ENCODE measurements at places on chromosomes 6 and 20.

DNA sequence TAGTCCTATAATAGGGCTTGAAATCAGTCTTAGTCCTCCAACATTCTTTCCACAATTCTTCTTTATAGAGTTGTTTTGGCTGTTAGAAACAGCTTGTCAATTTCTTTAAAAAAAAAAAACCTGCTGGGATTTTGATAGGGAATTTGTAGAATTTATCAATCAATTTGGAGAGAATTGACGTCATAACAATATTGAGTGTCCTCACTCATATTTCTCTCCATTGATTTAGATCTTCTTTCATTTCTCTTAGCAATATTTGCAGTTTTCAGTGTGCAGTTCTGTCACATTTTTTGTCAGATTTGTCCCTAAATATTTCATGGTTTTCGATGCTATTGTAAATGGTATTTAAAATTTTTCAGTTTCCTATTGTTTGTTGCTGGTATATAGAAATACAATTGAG is 5.3 kb upstream of the LINC00237 start:
- DNase-seq: no peak

- no peak for DNase-seq
These were observed 51.5 kb upstream of the TMEM170B start for GRCh38 chr6:11486051-11486450.

GRCh38 chr20:15760001-15760621 is 813.1 kb downstream of the KIF16B start:
- no peak for DNase-seq

- no peak for DNase-seq
These were observed 21.2 kb downstream of the SERPINB1 start for GRCh38 chr6:2820415-2820814.

GRCh38 chr6:47146431-47147174 is 104.5 kb upstream of the ADGRF1 start:
- peak; percentile 61 for DNase-seq

GRCh38 chr6:2763345-2763841 is 1.8 kb upstream of the WRNIP1 start:
- DNase-seq: no peak

GRCh38 chr6:65126667-65127066 is 580.4 kb downstream of the EYS start:
- no peak for DNase-seq

DNA sequence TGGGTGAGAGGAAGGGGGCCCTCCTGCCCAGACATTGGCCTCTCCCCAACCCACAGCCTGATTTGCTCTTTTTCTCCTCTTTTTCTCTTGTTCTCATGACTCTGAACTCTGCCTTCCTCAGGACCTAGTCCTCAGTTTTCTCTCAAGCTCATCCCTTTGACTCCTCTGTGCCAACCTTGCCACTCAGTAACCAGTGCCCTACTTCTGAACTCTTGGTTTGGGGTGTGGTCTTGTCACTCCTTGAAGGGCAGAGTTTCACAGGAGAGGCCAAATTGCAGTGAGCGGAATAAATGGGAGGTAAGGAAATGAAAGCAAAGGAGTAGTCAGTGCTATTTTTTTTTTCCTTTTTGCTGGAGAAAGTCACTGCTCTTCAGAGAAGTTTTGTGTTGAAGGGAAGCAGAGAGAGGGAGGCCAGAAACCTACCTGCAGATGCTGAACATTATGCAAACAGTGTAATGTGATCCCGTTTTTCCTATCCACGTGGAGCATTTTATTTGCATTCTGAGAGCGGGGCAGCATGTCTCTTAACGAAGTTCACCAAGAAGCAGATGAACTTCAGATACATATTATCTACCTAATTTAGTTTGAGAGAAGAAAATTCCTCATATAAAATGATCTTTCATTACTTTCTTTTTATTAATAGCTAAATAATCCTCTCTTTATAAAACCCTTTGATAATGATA is 26.9 kb downstream of the CFAP61 start:
- no peak for DNase-seq

GRCh38 chr6:7047966-7048365 is 59.8 kb upstream of the RREB1 start:
- DNase-seq: no peak

GRCh38 chr20:42756991-42757390 is 432.7 kb downstream of the PTPRT start:
- no peak for DNase-seq

DNA sequence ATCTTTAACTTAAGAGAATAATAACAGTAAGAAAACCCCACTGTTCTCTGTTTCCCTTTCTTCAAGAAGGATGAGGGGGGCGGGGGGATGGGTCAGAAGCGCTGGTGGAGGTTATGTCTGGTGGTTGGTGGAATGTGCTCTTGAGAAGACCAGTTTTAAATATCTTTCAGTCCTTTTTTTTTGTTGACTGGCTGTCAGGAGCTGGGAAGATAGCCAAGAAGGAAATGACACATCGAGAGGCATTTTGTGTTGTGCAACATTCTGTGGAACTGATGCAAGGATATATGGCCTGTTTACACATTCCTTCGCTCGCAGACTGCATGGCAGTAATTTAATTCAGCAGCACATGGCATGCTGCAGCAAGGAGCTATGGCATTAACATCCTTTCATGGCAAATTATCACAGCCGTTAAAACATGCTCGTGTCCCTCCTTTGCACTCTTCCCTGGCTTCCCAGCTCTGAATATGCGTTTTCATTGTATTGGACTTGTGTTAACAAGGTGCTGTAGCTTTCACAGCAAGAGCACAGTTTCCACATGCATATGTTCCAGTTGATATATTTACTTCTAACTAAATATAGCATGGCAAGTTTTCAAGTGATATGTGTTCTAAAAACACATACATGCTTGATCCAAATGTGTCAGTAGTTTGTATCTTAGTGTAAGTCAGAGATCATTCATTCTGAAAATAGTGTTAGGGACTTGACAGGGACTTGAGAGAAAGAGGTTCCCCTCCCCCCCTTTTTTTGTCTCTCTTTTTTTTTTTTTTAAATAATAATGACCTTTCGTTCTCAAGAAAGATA is 68.2 kb upstream of the SUPT3H start:
- DNase-seq: peak; percentile 99

- DNase-seq: no peak
These were observed 69.1 kb downstream of the SCAND1 start for GRCh38 chr20:35885212-35885611.

DNA sequence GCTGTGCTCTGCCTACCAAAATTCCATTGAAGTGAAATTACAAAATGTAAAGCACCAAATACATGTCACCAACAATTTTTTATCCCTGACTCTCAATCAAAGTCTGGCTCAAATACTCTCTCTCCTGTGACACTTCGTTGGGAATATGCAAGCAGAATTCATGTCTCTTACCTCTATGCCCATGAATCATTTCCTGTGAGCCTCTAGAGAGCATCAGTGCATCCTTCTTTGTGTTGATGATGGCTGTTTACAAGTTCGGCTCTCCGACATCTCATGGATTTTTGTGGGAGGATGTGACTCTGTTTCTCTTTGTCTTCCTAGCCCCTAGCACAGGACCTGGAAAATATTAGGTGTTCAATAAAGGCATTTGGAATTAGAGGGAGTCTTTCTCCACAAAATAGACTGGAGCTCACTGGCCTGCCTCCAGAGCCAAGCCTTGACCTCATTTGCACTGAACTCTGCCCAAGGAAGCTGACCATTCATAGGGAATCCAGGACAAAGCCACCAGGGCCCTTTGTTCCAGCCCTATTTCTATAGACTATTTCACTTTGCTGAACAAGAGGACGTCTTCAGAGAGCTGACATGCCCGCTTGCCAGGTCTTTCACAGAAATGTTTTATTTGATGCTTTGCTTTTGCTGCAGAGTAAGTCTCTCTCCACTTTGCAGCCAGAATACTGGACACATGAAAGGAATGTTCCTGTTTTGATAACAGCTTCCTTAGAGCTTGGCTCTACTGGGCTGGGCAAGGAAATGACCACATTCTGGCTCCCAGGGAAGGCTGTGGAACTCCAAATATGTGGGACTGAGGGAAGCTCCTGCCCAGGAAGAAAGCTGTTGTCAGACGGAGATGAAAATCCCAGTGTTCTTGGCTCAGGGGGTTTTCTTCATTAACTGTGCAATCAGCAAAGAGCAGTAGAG is 194.5 kb upstream of the CDYL start:
- DNase-seq: peak; percentile 54

GRCh38 chr6:29709188-29709587 is 14.0 kb upstream of the HLA-F start:
- no peak for DNase-seq

DNA sequence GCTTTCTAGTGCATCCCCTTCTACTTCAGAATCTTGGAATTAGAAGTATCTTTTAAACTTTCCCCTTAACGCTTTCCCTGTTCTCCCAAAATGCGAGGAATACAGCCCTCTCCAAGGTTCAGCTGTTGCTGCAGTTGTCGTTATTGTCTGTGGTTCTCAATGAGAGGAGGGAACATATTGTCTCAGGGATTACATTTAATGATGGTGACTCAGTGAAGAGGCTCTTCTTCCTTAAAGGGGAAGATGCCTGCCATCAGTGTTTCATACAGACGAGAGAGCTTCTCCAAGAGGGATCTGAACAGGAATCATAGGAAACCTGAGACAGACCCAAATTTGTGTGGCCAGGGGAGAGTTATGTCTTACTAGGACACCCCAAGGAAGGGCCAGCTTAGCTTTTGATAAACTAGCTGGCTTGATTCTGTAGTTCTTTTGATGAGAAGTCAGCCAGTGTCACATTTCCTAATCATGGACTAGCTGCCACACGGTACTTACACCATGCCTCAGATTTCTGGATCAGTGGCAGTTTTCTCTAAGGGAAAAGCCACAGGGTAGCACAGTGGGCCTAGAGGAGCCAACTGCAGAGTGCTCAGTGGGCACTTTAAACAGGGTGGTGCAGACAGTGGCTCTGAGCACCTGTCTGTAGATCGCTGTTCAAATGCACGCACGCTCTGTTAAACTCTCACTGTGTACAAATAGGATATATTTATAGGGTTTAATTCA is 59.7 kb upstream of the TMEM181 start:
- no peak for DNase-seq

DNA sequence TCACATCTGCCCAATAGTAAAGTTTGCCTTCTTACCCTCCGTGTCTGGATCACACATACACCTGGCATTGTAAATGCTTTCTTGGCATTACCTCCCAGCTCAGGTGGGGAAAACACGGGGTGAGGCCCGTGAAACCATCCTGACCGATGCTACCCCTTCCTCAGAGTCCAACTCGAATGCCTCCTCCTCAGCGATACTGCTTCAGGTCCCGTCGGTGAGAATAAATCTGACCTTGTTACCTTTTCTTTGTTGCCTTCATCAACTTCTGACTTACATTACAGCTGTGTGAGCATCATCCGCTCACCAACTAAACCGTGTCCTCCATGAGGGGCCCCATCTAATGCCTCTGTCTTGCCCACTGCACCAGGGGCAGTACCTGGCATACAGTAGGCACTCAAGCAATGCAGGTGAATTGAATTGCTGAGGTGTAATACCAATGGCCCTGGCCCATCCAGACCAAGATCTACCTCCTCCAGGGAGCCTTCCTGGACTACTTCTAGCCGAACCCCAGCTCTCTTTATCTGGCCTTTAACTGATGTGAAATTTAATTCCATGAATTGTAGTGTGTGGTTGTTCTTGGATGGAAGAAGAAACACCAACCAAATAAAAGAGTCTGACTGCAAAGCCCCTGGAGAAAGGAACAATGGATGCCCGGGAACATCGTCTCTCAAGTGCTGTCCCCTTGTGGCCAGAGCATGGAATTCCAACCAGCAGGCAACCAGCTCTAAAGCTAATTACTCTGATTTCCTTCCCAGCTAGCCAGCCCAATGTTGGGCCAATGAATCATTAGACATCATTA is 141.5 kb downstream of the ANKRD60 start:
- peak; percentile 12 for DNase-seq

GRCh38 chr20:6120491-6120988 is 2.3 kb downstream of the FERMT1 start:
- no peak for DNase-seq

- DNase-seq: peak; percentile 31
These were observed at the start of gene ZC3H12D for GRCh38 chr6:149484733-149485700. ZC3H12D (minus strand) TSS chr6:149485014; CDS start chr6:149474543, 10,471 bp downstream.

- DNase-seq: no peak
These were observed 2.2 kb upstream of the SDCBP2 start for GRCh38 chr20:1331101-1331500.

DNA sequence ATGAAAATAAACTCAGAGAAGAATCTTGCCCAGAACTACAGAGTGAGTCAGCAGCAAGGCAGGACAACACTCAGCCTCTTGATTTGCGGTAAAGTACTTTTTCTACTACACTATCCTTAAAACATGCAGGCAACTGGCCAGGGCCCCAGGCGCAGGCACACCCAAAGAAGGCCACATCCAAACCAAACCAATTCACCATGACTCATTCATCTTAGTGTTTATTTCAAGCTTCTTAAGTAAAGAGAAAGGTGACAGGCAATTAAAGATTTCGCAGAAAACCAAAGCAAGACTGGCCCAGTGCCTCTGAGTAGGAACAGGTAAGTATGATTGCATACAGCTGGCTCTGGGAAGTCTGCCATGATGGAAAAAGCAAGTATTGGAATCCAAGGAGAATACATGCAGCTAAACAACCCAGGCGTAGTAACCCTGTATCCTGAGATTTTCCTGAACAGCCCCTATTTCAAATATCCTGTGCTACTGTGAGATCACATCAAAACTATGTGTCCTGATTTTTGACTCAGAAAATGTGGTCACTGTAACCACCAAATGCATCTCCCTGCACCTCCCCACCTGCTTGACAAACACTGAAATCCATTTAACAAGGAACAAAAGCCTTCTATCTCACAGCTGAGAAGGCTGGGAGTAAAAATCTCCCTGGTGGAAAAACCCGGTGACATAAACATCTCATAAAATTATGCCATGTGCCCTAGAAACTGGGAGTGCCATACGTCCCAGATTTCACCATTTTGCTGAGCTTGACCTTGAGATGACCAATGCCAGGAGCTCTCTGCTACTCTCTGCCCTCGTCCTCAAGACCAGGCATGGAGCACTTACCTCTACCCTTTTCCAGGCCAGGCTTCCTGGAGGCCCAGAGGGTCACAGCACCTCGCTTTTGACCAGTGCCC is 12.4 kb downstream of the WFDC3 start:
- DNase-seq: peak; percentile 98

DNA sequence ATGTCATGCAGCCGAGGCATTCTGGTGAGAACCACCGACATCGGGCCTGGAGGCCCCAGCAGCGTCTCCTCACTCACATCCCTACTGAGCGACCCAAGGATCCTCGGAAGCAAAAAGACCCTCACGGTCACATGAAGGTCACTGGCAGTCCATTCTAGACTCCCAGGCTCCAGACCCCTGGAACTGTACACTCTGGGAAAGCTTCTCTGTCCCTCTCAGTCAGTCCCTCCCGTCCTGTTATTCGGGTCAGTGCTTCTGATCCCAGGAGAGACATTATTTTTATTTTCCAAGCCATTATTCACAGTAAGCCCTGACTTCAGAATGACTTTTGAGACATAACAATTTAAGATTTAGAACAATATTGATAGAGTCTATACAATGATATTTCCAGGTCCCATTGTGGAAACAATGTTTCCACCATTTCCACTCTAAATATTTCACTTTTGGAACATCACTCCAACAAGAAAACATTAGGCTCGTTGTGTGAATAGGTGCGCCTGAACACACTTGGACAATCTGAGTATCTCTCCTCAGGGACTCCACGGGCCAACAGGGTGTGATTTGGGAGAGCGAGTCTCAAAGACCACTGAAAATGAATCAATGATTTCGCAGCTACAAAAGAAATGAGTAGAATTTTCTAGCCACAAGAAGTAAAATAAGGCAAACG is 199.7 kb downstream of the SOD2 start:
- DNase-seq: no peak

- peak; percentile 92 for DNase-seq
These were observed 103.3 kb downstream of the IBTK start for GRCh38 chr6:82144007-82144851.
